Suppressor macrophage treated with lipopolysaccharide for 1 hour (primary cell): ENCODE measurements at places on chromosomes 6 and 20.

- DNase-seq, result no peak
Observed at GRCh38 chr6:142421285-142422117, 119.7 kb downstream of the ADGRG6 start.

GRCh38 chr6:35218021-35218420 lies 4.3 kb downstream of the SCUBE3 start:
- DNase-seq, result peak; percentile 44

DNA sequence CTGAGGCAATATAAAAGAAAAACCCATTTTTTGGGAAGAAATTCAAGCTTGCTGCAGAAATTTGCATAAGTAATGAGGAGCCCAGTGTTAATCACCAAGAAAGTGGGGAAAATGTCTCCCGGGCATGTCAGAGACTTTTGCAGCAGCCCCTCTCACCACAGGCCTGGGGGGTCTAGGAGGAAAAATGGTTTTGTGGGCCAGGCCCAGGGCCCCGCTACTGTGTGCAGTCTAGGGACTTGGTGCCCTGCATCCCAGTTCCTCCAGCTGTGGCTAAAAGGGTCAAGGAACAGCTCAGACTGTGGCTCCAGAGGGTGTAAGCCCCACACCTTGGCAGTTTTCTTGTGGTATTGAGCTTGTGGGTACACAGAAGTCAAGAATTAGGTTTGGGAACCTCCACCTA lies 209.7 kb downstream of the HDGFL1 start:
- DNase-seq, result no peak

- DNase-seq, result no peak
Observed at GRCh38 chr20:58837717-58838116, 13.0 kb downstream of the GNAS-AS1 start.

GRCh38 chr6:163341224-163342061 lies 73.1 kb upstream of the QKI start:
- DNase-seq, result no peak

GRCh38 chr6:101534386-101534785 lies 140.9 kb downstream of the GRIK2 start:
- DNase-seq, result no peak

DNA sequence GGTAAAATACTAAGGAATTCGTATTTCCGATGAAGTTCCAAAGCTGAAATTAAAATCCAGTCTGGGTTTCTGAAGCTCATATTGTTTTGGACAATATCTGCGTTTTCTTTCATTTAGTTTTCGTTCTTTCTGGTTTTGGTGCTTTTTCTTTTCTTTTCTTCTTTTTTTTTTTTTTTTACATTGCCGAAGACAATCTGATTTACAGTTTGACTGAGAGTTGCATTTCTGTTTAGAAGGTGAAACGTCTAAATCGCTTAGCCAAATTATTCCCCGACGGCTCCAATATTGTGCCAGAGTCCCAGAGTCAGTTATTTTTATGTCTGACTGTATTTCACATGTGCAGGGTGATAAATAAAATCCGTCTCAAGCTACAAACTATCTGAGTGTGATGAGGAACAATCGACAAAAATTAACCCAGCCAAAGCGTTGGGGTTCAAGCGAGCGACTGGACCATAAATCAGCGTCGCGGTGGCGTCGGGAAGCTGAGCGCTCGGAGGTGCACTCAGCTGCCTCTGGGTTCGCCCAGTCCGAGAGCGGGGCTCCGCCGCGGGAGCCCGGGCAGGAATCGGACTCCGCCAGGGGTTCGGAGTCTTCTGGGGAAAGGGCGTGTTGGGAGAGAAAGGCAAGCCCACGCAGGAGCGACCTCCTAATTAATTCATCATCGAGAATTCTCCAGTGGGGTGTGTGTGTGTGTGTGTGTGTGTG lies 8.2 kb upstream of the TBX18 start:
- no peak for DNase-seq

- DNase-seq, result no peak
Observed at GRCh38 chr6:124792386-124792785, 169.9 kb upstream of the RNF217 start.

GRCh38 chr6:167698540-167698939 lies 128.2 kb upstream of the AFDN start:
- DNase-seq, result no peak

DNA sequence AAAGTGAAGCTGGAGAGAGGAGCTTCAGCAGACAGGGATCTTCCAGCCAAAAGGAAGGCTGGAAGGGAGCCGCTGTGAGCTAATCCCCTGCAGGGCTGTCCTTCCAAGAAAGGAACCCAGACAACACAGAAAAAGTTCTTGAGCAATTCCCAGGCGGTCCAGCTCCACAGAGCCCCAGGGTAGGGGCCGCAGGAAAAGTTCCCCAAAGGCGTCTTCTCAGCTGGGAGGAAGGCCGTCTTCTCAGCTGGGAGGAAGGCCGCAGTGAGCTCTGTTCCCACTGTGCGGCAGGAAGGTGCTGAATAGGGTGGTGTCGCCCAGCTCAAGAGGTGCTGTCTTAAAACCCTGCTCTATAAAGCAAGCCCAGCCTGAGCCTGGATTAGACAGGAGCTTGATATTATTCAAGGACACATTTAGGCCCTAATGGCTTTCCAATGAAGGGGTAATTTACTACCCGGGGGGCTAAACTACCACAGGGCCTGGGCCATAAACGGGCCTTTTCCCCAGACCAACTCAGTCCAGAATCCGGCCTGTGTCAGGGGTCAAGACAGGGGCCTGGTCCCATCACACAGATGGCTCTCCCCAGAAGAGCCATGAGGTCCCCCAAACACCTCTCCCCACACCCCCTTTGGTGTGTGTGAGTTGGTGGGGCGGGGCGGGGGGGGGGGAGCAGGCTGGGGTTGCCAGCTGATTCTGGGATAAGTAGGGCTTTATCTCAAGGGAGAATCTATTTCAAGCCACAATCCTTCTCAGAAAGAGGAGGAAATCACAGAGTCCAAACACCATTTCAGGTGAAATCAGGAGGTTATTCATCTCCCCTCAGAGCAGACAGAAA lies 103.6 kb downstream of the NOL4L start:
- peak; percentile 55 for DNase-seq

DNA sequence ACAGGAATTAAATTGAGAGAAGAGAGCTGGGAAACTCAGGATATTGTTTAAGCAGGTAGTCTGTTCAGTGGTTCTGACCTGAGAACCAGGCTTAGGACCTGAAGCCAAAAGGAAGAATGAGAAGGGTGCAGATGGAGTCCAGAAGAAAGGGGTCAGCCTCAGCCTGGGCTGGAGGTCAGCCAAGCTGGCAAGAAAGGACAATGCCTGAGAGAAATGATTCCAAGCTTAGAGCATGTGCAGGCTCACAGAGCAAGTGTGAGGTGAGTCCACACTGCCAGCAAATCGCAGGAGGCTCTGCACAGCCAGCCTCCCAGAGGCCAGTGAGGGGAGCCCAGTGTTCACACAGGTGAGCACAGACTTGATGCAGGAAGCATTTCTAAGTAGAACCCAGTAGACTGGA lies 47.3 kb downstream of the DAAM2 start:
- DNase-seq, result no peak

- DNase-seq, result no peak
Observed at GRCh38 chr6:8108759-8109539, 6.6 kb upstream of the EEF1E1 start.
